SJSA1 (cell line): ENCODE measurements at places on chromosomes 5 and 9. TPM values are rescaled to one million over a fixed set of nuclear protein-coding genes. Genes with fewer than 3 reads are reported as not detected.

The HSD17B3 gene
- total RNA-seq: not detected in 2 replicates

The ITK gene
- not detected in 2 replicates for total RNA-seq

The TMEM171 gene
- total RNA-seq: 4.5 and 8.4 TPM in 2 replicates

The NKD2 gene
- 0.37 TPM in 1 of 2 replicates, not detected in the other for total RNA-seq

The GHR gene
- 0.05 and 0.66 TPM in 2 replicates for total RNA-seq

The LAMC3 gene
- not detected in 2 replicates for total RNA-seq

The RUSC2 gene
- 22.1 and 24.0 TPM in 2 replicates for total RNA-seq

The TAF1L gene
- total RNA-seq: not detected in 2 replicates

GRCh38 chr9:36928670-36929349 is 105.3 kb downstream of the PAX5 start:
- H3K4me3 ChIP-seq: no peak overlapping the region
- no peaks in the 10 kb centered on the region for H3K27me3 ChIP-seq
- H3K36me3 ChIP-seq: no peaks in the 10 kb centered on the region
- DNase-seq: no peak

- peaks cover 44% of the 10 kb centered on the region for H3K27me3 ChIP-seq
- no peak overlapping the region for H3K4me3 ChIP-seq
- no peak overlapping the region for H3K27ac ChIP-seq
- H3K36me3 ChIP-seq: no peaks in the 10 kb centered on the region
- H3K4me1 ChIP-seq: no peaks in the 10 kb centered on the region
Observed at GRCh38 chr5:589173-589572, 23.0 kb upstream of the CEP72 start.

DNA sequence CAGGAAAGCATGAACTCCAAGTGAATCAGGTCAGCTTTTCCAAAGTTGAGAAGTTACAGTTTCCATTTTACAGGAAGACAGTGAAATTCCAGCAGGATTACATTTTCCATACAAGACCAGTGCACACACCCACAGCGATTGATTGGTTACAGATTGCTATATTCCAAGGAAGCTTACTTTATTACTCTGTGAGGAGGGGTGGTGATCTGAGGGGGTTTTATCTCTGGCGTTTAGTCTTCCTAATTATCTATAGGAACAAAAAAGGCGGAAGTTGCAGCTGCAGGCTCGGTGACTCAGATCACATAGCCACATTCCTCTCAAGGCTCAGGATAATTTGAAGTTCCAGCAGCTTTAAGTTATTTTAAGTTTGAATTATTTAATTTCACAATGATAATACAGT is 450.4 kb upstream of the NMUR2 start:
- H3K27me3 ChIP-seq: no peaks in the 10 kb centered on the region
- no peak for DNase-seq
- no peaks in the 10 kb centered on the region for H3K36me3 ChIP-seq
- H3K27ac ChIP-seq: no peak overlapping the region
- H3K4me3 ChIP-seq: no peak overlapping the region

GRCh38 chr9:37198831-37199230 is 78.5 kb downstream of the ZCCHC7 start:
- H3K27me3 ChIP-seq: no peaks in the 10 kb centered on the region
- H3K4me1 ChIP-seq: peaks cover 20% of the 10 kb centered on the region
- no peak overlapping the region for H3K27ac ChIP-seq
- DNase-seq: no peak
- H3K4me3 ChIP-seq: no peak overlapping the region
- H3K36me3 ChIP-seq: no peaks in the 10 kb centered on the region

DNA sequence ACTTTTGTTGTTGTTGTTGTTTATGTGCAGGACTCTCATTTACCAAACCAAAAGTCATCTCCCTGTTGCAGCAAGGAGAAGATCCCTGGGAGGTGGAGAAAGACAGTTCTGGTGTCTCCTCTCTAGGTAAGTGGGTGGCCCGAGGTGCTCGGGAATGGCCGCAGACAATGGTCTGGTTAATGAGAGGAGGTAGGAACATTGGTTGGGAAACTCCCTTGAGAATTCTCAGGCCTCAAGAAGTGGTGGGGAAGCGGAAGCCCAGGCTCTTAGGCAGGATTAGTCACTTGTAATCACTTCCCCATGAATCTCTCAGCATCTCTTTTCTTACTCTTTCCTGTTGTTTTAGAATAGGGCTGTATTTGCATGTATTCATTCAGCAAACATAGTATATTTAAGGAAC is 7.2 kb downstream of the ZNF354B start:
- H3K27me3 ChIP-seq: no peaks in the 10 kb centered on the region
- H3K27ac ChIP-seq: no peak overlapping the region
- peaks cover 85% of the 10 kb centered on the region for H3K36me3 ChIP-seq
- no peaks in the 10 kb centered on the region for H3K4me1 ChIP-seq

- 0 out of 2 replicates have a peak, but pooled peaks cover 4% of the 10 kb centered on the region for H3K36me3 ChIP-seq
- no peak overlapping the region for H3K4me3 ChIP-seq
Observed at GRCh38 chr5:150211156-150212030, 21.5 kb downstream of the SLC6A7 start.

- no peak for DNase-seq
- no peaks in the 10 kb centered on the region for H3K27me3 ChIP-seq
- H3K4me1 ChIP-seq: no peaks in the 10 kb centered on the region
- H3K4me3 ChIP-seq: no peak overlapping the region
- no peaks in the 10 kb centered on the region for H3K36me3 ChIP-seq
- no peak overlapping the region for H3K27ac ChIP-seq
Observed at GRCh38 chr5:103340717-103341388, 82.3 kb downstream of the MACIR start.

GRCh38 chr5:141713616-141714309 is 31.7 kb upstream of the ARAP3 start:
- no peaks in the 10 kb centered on the region for H3K4me1 ChIP-seq
- no peak overlapping the region for H3K27ac ChIP-seq
- peaks cover 49% of the 10 kb centered on the region for H3K27me3 ChIP-seq

- peaks cover 67% of the 10 kb centered on the region for H3K4me1 ChIP-seq
- peaks cover 7% of the 10 kb centered on the region; the same call in 1 of the 2 replicates for H3K36me3 ChIP-seq
- no peaks in the 10 kb centered on the region for H3K27me3 ChIP-seq
Observed at GRCh38 chr9:94919376-94920098, 193.0 kb downstream of the AOPEP start.

- DNase-seq: no peak
- no peak overlapping the region for H3K4me3 ChIP-seq
- no peaks in the 10 kb centered on the region for H3K27me3 ChIP-seq
- H3K36me3 ChIP-seq: no peaks in the 10 kb centered on the region
- H3K27ac ChIP-seq: no peak overlapping the region
- H3K4me1 ChIP-seq: peaks cover 18% of the 10 kb centered on the region
Observed at GRCh38 chr5:95969651-95970358, 8.2 kb upstream of the ELL2 start.

DNA sequence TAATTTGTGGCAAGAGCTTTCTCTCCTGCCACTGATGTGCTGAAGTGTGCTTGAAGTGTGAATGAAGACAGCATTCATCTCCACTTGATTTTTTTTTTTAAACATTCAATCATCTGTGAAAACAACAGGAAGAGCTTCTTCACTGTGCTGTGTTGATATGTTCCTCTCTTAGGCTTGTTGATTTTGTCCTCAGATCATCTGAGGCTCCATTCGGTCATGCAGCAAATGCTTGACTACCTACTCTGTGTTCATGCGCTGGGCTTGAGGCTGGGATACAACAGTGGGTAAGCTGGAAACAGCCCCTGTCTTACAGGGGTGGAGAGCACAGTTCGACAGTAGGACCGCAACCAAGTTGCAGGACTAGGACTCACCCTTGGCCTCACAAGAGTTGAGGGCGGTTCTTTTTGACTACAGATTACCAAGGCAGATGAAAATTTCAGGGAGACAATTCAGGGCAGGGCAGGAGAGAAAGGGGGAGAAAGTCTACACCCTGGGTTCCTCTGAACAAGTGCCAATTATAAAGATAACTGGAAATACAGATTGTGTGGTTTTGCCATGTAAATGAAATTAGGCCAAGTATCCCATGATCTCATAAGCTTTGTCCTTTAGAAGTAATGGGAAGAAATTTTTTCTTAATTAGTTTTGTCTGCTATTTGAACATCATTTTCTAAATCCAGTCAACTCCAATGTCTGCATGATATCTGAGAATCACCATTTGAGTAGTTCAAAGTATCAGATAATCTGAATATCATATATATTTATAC is 31.0 kb upstream of the F2R start:
- peaks cover 27% of the 10 kb centered on the region for H3K4me1 ChIP-seq
- no peak overlapping the region for H3K27ac ChIP-seq
- H3K4me3 ChIP-seq: no peak overlapping the region
- H3K36me3 ChIP-seq: no peaks in the 10 kb centered on the region
